ENCODE measurements at places on chromosomes 11 and 22.

DNA sequence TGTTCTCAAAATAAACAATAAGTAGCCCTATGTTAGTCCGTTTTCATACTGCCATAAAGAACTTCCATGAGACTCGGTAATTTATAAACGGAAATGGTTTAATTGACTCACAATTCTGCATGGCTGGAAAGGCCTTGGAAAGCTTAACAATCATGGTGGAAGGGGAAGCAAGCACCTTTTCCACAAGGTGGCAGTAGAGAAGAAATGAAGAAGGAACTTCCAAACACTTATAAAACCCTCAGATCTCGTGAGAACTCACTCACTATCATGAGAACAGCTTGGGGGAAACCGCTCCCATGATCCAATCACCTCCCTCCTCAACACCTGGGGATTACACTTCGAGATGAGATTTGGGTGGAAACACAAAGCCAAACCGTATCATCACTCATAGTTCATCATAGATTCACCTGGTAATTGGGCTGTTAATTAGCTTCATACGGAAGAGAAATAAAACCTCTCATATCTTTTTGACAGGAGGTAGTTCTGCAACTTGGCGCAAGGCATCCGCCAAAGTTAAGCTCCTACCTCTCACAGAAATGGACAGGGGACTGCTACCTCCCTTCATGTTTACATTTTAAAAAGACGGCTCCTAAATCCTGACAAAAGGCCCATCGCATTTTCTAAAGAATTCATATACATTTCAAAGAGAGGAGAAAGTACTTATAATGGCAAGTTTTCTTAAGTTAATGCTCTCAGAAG is 49.0 kb downstream of the MUC15 start:
- no peak for DNase-seq

DNA sequence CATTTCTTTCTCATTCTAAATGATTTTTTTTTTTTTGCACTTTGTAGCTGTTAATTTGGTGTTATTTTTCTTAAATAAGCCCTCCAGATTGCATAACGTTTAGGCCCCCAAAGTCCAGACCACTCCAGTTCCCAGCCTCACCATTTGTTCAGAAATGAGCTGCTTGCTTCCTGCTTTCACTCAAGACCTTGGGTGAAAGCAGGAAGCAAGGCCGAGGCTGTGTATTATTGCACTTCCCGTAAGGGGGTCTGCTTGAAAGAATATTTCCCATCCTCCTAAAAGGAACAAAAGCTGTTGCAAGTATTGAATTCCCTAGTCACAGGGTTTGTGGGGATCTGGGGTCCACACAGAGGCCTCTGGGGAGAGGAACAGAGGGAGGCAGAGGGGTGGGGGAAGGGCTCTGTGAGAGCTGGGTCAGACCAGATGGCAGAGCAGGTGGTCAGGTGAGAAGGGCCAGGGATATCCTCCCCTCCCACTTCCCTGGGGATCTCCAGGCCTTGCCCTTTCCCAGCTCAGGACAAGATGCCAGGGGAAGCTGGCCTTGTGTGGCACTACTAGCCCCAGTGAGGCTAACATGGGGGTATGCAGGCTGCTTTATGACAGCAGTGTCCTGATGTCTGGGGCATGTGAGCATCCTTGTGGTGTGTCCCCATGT is 51.6 kb upstream of the MYEOV start:
- no peak for DNase-seq

GRCh38 chr11:96143041-96143521 is 199.9 kb downstream of the MAML2 start:
- no peak for DNase-seq

- DNase-seq: no peak
These were observed 36.8 kb downstream of the KCNC1 start for GRCh38 chr11:17771415-17771814.

DNA sequence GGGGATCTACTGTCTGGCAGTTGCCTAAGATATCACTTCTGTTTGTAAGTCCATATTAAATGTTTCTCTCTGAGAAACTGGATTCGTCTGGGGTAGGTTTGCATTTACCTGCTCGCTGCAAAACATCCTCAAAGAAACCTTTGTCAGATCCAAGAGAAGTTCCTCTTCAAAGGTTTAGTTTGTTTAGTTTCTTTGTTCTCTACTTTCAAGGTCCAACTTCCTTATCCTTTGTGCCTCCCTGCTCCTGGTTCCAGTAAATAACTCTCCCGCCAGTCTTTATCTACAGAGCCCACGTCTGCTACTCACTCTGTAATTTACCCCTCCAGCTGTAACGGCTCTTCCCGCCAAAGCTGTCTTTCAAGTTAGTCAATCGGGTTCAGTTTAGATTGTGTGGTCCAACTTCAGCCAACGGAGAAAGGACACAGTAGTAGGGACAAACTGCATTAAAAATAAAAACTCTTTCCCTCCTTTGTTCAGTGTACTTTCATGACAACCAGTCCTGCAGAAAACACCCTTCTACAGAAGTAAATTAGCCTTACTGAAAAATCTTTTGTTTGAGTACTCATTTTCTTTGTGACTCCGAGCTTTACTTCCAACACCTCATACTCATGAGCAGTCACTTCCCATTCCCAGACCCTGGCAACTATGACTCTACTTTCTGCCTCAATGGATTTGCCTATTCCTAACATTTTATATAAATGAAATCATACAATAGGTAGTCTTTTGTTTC is 41.0 kb downstream of the TMPRSS5 start:
- DNase-seq: no peak

DNA sequence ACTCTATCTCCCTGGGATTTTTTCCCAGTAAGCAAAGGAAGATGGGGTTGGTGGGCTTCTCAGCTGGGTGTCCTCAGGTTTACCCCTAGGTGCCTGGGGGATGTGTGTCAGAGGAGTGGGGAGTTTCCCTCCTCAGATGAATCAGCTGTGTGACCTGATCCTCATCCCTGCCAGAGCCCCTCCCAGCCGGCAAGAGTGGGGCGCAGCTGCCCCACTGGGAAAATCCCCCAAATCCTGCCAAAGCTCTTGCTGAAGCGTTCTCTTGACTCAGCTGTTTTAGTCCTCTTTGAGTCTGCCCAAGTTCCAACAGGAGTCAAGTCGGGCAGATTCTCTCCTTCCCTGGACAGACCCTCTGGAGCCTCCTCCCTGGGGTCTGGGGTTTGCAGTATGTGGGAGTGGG is 6.0 kb downstream of the C11orf68 start:
- DNase-seq: no peak

DNA sequence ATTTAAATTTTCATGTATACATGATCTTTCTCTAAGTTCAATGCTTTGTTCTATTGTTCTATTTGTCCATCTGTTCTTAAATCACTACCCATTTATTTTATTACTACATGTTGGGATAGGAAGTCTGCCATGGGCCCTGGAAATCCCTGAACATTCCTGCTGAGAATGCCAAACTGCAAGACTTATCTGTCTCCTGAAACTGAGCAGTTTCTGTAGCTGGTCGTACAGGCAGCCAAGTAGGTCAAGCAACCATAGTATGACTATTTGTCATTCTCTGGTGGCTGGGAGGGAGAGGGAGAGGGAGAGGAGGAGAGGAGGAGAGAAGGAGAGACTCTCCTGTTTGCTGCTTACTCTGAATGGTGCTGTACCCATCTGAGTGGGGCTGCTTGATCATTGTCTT is 82.8 kb upstream of the SNX19 start:
- no peak for DNase-seq

DNA sequence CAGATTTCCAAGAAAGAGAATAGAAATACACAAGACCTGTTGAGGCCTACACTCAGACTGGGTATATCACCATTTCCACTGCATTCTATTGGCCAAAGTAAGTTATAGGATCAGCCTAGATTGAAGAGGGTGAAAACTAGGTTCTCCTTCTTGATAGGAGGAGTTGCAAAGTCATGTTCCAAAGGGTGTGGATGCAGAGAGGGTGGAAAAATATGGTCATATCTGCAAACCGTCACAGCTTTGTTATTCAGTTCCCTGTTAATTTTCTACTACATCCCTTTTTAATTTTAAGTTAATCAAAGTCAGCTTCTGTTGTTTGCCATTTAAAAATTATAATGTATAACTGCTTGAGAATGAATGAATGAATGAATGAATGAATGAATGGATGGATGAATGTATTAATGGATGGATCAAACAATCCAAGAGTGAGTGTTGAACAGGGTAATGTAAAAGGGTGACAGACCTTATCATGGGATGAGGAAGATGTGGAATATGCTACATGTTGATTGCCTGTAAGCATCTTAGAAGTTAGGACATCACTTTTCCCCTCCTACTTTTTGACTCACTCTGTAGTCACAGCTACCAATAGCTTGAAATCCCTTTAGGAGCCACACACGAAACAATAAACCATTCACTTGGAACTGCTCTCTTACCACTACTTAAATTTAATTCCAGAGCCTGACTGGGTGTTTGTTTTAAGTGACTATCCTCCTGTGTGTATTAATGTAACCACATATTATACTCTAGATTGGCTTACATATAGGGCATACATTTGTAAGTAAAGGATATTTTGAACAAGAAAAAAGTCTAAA is 121.5 kb downstream of the CCDC34 start:
- DNase-seq: no peak

Data from activated CD8-positive, alpha-beta memory T cell treated with anti-CD3 and anti-CD28 coated beads for 4 hours (primary cell).